Heart right ventricle (tissue), 16 donors: ENCODE measurements at places on chromosomes 3 and 15. TPM values are rescaled to one million over a fixed set of nuclear protein-coding genes. Genes with fewer than 3 reads are reported as not detected.

The FXR1 gene
- 69.6 TPM for polyA plus RNA-seq

DNA sequence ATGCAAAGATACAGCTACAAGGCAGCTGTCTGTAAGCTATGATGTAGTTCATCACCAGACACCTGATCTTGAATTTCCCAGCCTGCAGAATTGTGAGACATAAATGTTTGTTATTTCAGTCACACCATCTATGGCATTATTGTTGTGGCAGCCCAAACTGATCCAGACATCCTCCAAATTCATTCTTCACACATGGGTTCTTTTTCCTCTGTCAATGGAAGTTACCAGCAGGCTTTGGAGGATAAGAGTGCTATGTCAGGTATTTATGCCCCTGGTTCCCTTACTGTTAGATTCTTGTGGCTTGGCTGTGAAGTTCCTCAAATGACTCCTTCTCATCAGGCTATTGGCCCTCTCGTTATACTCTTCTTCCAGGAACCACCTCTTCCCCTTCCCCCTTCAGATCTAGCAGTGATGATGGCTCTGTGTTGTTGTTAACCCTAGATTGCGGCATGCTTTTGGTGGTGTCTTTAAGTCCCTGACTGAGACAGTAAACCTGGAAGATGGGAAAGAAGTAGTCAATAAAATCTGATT is 91.0 kb upstream of the CHMP2B start:
- no peak for DNase-seq

- no peak for DNase-seq
Measured at GRCh38 chr3:70312336-70312735, at the start of gene MDFIC2. TSS of gene MDFIC2 (minus strand) at chr3:70312638. CDS start at chr3:70311973, 665 bp downstream.

DNA sequence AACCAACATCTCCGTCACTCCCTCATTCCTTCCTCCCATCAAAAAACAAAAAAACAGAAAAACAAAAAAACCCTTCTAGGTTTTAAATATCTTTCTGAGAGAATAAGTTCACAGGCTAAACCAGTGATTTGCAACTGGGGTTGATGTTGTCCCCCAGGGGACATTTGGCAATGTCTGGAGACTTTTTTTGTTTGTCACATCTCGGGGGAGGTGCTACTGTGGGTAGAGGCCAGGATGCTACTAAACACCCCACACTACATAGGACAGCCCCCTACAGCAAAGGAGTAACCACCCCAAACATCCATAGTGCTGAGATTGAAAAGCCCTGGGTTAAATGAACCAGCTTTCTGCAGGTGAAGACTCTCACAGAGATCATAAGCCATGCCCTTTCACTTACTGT is 17.0 kb upstream of the PROK2 start:
- DNase-seq = no peak
